NCI-H526 treated with DMSO at 0.1 percent for 48 hours (cell line): ENCODE measurements at places on chromosomes 6 and 20.

DNA sequence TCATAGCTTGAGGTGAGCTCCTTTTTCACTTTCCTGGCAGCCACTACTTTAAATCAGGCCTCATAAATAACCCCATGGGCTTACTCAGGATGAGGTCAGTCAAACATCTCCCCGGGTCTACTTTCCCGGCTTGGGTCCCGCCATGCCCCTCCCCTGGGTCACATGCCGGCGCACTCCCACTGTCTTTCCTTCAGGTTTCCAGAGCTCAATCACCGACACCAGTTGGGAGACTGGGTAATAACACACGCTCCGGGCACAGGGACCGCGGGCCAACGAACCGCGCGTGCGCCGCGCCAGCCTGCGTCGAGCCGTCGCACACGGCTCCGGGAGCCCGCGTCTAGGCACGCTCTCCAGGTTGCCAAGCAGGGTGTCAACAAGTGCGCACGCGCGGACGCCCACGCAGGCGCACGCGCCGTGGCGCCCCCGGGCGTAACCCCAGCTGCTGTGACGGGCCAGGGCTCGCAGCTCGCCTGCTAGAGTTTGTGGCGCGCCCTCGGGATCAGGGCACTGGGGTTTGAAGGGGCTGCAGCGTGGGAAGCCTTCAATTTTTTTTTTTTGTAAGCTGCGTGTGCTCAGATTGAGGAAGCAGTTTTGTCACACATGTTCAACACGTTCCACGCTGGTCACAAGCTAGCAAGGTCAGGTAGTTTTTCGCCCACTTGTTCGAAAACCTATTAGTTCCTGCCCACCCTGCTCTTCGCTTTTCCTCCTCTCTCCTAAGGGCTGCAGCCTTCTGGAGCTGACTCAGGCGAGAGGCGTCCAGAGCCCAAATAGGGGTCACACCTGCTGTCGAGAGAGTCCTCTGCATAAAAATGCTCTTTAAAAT lies 31.8 kb downstream of the TFAP2B start:
- peak; percentile 88 for DNase-seq

GRCh38 chr20:46463852-46464251 lies 49.5 kb downstream of the ZNF334 start:
- DNase-seq, result no peak

DNA sequence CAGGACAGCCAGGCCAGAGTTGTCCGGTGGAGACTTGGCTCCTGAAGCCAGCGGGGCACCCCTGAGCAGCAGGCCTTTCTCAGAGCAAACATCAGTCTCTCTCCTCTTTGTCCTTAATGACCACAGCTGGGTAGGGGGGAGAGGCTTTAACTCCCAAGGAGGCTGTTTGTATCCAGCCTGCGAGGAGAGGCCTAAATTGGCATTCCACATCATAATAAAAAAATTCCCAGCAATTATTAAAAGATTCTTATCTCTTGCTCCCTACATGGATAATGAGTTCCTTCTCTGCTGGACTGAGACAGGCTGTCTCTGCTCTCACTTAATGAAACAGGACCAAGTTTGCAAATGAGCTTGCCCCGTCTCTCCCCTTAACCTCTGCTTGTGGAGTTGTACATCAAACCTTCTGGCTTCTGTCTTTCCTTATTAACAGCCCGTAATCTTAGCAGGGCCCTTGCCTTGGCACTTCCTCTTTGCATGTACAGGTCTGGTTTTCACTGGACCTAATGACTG lies 838.2 kb downstream of the MAFB start:
- DNase-seq, result no peak

DNA sequence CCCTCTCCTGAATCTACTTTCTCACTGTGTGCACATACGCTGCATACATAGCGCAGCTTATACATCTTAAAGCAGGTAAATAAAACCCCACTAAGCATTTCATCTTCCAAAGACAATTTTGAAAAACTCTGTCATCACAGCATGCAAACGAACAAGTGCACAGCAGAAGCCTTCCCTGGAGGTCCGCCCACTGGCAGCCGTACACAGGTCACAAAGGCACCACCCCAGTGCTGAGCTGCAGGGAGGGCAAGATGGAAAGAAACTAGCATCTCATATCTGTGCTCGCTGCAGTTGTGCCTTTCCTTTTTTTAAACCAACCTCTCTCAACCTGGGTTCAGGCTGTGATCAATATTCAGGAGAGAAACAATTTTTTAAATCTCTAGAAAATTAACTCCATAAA lies 73.3 kb downstream of the HUS1B start:
- no peak for DNase-seq

DNA sequence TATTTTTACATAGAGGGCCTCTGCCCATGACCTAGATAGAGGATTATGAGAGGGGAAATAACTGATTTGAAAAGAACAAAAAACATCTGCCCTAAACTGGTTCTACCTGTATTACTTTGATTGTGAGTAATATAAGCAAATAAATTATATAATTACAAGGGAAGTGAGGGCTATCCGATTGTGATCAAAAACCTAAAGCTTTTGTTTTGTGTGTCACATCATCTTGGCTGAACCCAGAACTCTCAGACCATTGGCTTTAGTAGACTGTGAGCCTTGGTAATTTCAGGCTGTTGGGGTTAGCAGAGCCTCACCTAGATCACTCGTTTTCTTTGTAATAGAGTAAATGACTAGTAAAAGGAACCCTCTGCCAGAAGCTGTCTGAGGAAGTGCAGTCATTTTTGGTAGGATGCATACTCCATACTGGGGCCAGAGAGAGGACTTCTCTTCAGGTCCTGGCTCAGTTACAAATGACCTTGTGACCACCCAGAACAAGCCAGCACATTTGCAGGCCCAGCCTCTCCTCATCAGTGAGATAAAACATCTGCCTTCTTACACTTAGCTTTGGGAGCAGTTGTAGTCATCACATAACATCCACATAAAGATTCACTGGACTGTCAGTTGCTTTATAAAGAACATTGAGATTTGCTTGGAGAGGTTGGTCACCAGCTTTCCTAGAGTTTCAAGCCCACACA lies 13.5 kb downstream of the STK35 start:
- no peak for DNase-seq

DNA sequence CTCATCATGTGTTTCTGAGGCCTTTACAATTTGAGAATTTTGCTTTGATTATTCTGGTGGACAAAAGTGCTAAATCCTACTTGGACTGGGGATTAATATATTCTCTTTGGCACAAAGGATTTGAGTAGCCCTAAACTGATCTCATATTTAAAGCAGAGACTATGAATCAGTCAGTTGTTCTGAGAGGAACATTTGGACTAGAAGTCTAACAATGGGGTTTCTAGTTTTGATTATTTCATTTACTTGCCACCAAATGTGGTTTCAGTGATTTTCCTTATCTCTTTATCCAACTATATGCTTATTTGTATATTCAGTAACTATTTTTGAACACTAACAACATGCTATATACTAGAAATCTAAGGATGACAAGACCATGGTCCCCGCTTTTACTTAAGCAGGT lies 81.4 kb downstream of the PDE10A start:
- no peak for DNase-seq

GRCh38 chr20:21632735-21633053 lies 72.8 kb upstream of the PAX1 start:
- no peak for DNase-seq

- DNase-seq, result no peak
Measured at GRCh38 chr6:90573624-90574023, 13.2 kb downstream of the MAP3K7 start.

- DNase-seq, result no peak
Measured at GRCh38 chr6:170150590-170150945, 140.3 kb downstream of the DLL1 start.

GRCh38 chr6:50091641-50092040 lies 41.9 kb upstream of the DEFB112 start:
- no peak for DNase-seq

DNA sequence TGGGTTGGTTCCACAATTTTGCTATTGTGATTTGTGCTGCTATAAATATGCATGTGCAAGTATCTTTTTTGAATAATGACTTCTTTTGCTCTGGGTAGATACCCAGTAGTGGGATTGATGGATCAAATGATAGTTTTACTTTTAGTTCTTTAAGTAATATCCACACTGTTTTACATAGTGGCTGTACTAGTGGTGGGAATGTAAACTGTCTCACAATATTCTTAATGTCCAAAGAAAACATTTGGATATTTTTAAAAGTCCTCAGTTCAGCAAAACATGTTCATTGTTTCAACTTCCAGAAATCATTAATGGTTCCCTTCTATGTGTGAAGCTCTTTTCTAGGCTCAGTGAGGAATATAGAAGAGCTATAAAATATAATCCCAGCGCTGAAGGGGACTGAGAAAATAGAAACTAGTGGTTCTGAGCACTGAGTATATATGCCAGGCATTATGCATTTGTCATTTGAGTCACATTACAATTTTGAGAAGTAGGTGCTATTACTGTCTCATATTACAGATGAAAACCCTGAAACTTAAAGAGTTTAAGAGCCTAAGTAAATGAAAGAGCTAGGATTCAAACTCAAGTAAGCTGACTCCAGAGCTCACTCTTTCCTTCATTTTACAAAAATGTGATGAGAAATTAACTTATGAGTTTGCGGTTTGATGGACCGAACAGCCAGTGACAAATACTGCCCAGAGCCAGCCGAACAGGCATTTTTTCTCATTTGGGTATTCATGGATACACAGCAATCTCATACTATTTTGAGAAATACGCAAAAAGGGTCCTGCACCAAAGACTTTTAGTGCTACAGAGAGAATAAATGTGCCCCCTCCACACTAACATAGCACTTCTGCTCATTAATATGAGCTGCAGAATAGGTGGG lies 250.1 kb downstream of the TBX18 start:
- no peak for DNase-seq

DNA sequence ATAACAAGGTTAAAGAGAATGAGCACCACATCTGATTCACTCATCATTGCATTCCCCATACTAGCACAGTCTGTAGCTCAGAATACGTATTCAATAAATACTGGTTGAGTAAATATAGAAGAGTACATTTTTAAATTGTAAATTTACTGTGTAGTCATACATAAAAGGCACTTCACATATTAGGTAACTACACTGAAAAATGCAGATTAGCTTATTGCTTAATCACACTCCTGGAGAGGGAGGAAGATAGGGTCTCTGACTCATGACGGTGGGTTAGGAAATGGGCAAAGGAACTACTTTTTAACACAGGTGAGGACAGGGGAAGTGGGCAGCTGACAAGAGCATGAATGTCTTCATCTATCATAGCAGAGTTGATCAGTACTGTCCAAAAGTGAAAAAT lies 133.2 kb downstream of the TBC1D32 start:
- DNase-seq, result no peak

DNA sequence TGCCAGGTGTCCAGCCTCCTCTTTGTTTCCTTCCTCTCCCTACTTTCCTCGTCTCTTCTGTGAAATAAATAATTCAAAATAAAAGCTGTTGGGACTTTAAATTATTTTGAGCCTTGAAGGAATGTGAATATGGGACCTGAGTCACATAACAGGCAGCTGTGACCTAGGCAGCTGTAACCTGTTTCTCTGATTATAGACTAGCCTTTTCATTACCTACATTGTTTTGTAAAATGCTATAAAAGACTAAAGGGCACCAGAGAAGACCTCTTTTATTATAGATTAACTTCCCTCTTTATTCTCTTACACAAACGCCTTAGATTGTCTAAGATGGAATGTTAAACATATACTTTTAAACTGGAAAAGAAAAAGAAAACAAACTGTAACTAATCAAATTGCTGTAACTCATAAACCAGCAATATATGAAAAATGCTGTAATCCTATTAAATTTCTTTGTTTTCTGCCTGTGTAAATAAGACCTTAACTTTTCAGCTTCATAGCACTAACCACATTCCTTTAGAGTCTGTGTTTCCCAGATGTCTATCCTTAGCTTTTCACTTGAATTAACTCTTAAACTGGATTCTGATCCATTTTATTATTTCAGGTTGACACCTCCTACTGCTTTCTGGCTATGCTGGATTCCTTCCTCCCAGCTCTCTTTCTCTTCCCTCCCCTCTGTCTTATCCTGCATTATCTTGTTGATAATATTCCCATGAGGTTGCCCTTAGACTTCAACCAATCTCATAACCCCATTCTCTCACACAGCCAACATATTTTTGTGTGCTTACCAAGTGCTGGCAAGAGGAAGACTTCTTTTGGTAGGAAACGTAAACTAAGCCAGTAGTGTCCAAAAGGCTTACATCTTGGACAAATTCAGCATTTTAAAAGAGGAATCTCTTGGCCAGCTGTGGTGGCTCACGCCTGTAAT lies 69.2 kb downstream of the TPD52L1 start:
- no peak for DNase-seq

- DNase-seq, result peak; percentile 95
Measured at GRCh38 chr6:157229713-157230112, 93.6 kb downstream of the TMEM242 start.

GRCh38 chr20:16098890-16099639 lies 474.2 kb downstream of the KIF16B start:
- no peak for DNase-seq

- DNase-seq, result no peak
Measured at GRCh38 chr6:101816716-101817115, 423.2 kb downstream of the GRIK2 start.

GRCh38 chr20:3553663-3554062 lies 82.8 kb downstream of the ATRN start:
- DNase-seq, result no peak

GRCh38 chr6:215335-216034 lies 76.8 kb upstream of the DUSP22 start:
- DNase-seq, result no peak

GRCh38 chr20:35207950-35208611 lies 18.4 kb upstream of the MMP24 start:
- DNase-seq, result peak; percentile 75

DNA sequence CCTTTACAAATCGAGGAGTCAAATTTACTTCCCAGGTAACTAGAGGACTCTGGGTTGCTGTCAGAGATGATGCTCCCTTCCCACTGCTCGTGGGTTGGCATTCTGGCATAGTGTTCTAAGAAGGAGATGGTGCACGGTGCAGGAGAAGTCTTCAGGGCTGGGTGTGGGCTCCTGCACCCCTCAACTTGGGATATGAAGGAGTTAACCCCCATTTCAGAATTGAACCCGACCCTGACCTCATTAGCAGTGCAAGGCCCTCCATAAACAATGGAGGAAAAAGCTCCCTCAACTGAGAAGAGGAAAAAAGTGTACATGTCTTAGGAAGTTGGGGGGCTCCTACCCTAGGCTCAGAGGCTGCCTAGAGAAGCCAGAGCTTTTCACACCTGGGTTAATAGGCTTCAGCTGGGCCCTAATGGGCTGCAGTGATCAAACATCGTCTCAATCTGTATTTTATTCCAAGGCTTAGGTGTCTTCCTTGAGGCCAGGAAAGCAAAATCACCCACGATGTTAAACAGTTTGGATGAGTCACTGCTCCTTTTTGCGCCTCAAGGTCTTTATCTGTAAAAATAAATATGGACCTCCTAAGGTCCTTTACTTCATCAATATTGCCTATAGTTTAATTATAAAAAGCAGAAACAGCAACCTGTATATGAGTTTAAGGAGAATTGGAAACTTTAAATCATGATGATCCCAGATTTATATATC lies 29.4 kb downstream of the TFAP2B start:
- no peak for DNase-seq
